PC-9 (cell line): ENCODE measurements at places on chromosomes 7 and 10.

DNA sequence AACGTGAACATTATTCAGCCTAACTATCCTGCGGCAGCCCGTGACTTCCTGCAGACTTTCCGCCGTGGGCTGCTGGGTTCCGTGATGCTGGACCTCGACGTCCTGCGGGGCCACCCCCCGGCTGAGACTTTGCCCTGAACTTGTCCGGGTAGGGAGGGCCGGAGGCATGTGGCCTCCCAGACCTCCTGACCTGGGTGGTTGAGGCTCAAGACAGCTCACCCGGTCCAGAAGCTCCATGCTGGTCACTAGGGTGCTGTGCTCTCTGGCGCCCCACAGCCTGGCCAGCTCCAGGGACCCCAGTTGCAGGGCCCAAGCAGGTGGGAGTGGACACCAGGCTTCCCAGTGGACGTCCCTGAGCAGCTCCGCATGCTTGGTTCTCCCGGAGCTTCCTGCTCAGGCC is 4.4 kb downstream of the SPRN start:
- no peak for DNase-seq
- H3K36me3 ChIP-seq: no peaks in the 10 kb centered on the region
- H3K27me3 ChIP-seq: no peaks in the 10 kb centered on the region
- no peak overlapping the region for H3K4me3 ChIP-seq
- no peak overlapping the region for H3K27ac ChIP-seq

DNA sequence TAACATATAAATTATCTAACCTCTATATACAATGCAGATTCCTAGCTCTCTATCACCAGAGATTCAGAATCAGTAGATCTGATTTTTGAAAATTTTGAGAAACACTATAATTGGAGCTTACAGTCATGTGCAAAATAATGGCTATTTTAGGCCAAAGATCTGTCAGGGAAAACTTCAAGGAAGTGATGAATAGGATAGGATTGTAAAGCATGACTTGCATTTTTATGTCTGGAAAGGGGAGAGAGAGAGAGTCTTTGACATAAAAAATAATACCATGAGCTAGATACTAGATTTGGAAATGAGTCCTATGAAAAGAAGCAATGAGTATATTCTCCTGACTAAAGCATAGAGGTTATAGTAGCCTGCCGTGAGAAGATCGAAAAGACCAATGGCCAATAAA is 181.1 kb downstream of the SDHAF3 start:
- H3K4me1 ChIP-seq: no peaks in the 10 kb centered on the region
- H3K27ac ChIP-seq: no peak overlapping the region
- DNase-seq: no peak
- H3K36me3 ChIP-seq: no peaks in the 10 kb centered on the region
- H3K4me3 ChIP-seq: no peak overlapping the region

GRCh38 chr10:48500771-48501170 is 104.1 kb downstream of the ARHGAP22 start:
- no peaks in the 10 kb centered on the region for H3K36me3 ChIP-seq
- no peaks in the 10 kb centered on the region for H3K4me1 ChIP-seq
- DNase-seq: no peak
- no peaks in the 10 kb centered on the region for H3K27me3 ChIP-seq

- no peaks in the 10 kb centered on the region for H3K27me3 ChIP-seq
- peaks cover 27% of the 10 kb centered on the region for H3K4me1 ChIP-seq
- H3K4me3 ChIP-seq: peak overlapping the region; percentile 97
- DNase-seq: peak; percentile 25
- H3K27ac ChIP-seq: no peak overlapping the region
Measured at GRCh38 chr10:46028584-46029460, 1.6 kb downstream of the NCOA4 start.

DNA sequence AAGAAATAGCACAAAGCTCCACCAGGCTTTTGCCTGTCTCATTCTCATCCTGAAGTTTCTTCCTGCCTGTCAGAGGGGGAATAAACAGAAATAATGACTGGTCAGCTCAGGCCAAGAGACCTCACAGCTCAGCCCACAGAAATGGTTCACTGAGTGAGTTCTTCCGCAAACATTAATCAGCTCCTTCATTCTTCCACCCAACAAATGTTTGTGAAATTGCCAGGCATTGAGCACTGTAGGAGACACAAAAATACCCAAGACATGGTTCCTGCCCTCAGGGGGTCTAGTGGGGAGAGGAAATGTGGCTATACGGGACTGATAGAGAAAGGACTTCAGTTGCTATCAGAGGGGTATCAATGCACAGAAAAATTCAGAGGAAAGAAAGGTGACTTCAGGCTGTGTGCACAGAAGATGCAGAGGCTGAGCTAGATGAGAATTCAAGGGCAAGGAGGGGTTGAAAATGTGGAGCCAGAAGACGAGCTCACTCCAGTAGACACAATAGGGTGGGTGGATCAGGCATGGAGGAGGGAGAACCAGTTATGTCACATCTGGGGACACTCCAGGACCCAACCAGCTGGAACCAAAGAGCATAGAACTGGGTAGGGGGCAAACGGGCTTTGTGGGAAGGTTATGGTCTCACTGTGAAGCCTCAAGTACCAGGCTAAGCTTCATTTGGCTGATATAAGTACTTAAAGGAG is 20.9 kb downstream of the MYOF start:
- H3K4me1 ChIP-seq: peaks cover 14% of the 10 kb centered on the region
- no peak overlapping the region for H3K4me3 ChIP-seq
- H3K36me3 ChIP-seq: no peaks in the 10 kb centered on the region
- no peak for DNase-seq
- H3K27ac ChIP-seq: peak overlapping the region; percentile 23; the same call in 1 of the 2 replicates

- no peak for DNase-seq
- no peaks in the 10 kb centered on the region for H3K4me1 ChIP-seq
- no peak overlapping the region for H3K4me3 ChIP-seq
- H3K27ac ChIP-seq: no peak overlapping the region
- H3K36me3 ChIP-seq: no peaks in the 10 kb centered on the region
- no peaks in the 10 kb centered on the region for H3K27me3 ChIP-seq
Measured at GRCh38 chr10:50044941-50045664, 22.7 kb upstream of the WASHC2A start.
